Stimulated activated CD8-positive, alpha-beta memory T cell treated with anti-CD3 and anti-CD28 coated beads, Interleukin-12 subunit alpha, Interleukin-12 subunit beta, amount 100 ng/mL, for 1 hour (primary cell): ENCODE measurements at places on chromosomes 4 and X.

GRCh38 chr4:15902746-15903145 lies 35.8 kb downstream of the FGFBP1 start:
- DNase-seq = no peak

- DNase-seq = no peak
Measured at GRCh38 chr4:47721892-47722575, 115.8 kb downstream of the CORIN start.

- no peak for DNase-seq
Measured at GRCh38 chrX:19776753-19777152, 110.6 kb downstream of the SH3KBP1 start.

DNA sequence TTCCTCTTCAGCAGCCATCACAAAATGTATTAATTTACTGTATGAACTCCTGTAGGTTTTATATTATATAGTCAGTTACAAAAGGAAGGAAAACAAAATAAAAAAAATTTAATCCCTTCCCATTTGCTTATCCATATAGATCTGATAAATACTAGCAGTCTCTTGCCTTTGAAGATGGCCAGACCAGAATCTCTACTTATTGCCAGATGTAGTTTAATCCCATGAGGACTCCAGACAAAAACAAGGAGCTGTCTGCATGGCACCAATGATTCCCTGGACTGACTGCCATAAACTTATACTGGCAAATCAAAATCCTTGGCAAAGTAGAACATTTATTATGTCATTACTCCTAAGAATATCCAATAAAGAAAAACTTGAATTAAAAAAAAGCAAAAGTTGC lies 223.3 kb upstream of the MAB21L2 start:
- DNase-seq = no peak

- DNase-seq = no peak
Measured at GRCh38 chr4:151804821-151805220, 44.0 kb upstream of the GATB start.

DNA sequence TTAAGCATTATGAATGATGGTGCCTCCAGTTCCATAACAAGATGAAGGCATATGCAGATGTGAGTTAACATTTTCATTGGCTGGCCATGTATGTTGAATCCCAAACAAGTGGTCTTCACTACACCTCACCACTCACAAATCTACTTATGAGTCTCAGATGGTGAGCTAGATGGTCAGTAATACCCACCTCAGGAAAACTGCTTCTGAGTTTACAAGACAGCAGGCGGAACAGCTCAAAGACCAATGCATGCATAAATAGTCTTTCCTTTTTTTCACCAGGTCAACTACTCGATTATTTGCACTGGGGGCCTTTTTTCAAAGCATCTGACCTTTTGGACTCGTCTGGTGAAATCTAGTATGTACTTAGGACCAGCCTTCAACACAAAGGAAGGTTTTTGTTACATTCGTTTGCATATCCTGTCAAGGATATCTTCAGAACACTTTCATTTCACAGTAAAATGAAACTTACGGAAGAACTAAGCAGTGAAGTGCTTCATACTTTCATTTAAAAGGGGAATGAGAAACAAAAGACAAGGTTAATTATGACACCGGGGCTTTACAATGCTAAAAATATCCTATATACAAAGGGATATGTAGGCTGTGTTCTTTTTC lies 23.1 kb upstream of the TLR7 start:
- DNase-seq = no peak

GRCh38 chr4:90174621-90175023 lies 47.4 kb downstream of the CCSER1 start:
- DNase-seq = no peak

- no peak for DNase-seq
Measured at GRCh38 chrX:15349046-15349445, 13.7 kb upstream of the PIGA start.

GRCh38 chrX:71098302-71098701 lies 2.7 kb downstream of the FOXO4 start:
- DNase-seq = peak; percentile 58

DNA sequence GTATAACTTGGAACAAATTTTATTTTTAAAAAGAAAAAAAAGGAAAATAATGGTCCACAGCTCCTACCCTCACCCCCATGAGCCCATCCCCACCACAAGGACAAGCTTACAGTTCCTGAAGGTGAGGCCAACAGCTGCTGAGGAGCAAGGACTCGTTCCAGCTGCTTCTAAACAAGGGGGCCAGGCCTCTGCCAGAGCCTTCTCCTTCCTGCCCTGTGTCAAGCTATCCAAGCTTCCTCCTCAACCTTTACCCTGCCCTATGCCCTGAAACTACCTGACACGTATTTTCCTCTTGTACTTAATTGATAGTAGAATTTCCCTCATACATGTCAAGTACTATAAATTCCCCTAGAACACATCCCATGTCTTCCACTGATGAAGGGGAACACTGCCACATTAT lies 8.8 kb downstream of the SH3D19 start:
- DNase-seq = no peak

- DNase-seq = no peak
Measured at GRCh38 chr4:152640058-152640921, 39.5 kb downstream of the TMEM154 start.

DNA sequence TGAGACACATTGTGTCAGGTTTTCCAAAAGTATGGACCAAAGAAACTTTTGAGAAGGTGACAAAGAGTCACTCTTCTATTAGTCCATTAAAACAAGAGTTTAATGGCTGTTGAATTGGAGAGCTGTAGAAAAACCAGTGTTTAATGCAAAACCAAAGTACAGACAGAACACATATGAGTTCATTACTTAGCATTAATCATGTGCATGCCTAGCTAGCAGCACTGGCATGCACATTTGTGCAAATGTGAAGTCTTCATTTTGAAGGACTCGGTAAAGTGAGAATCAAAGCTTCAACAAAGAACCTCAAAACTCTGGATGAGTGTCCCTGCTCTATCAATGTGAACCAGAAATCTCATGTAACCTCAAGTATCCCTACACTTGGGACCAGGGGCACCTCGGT lies 256.3 kb upstream of the PPARGC1A start:
- no peak for DNase-seq

- DNase-seq = no peak
Measured at GRCh38 chr4:139889264-139889663, 223.6 kb downstream of the MGST2 start.

- DNase-seq = no peak
Measured at GRCh38 chrX:37887347-37887746, 40.0 kb upstream of the DYNLT3 start.

GRCh38 chr4:40608628-40609027 lies 21.0 kb downstream of the RBM47 start:
- DNase-seq = no peak

DNA sequence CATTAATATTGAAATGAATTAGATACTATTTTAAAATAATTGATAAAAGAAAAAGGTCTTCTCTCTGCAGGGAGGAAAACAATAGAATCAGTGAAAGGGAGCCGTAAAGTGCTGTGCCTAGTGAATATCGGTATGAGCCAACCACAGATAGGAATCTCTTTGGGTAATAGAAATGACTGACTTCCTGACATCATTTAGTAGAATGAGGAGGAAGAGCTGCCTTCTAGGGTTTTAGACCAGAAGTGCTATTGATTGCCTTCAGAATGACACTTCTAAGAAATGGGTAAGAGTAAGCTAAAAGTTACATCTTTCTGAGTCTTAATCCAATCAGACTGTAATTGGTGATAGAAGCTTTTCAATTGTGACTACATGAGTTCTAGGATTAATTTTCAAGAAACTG lies 134.0 kb upstream of the MAP9 start:
- DNase-seq = no peak

DNA sequence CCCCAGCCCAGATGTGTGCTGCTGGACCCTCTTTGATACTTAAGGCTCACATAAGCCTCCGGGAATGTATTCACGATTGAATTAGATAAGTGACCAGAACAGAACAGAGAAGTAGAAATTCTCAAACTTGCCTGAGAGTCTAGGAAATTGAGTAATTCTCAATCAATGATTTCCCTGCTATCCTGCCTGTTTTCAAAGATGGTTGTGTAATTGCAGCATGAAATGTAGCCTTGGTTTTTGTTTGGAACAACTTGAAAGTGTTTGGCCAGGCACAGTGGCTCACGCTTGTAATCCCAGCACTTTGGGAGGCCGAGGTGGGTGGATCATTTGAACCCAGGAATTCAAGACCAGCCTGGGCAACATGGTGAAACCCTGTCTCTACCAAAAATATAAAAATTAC lies 41.2 kb downstream of the TNIP2 start:
- DNase-seq = no peak

DNA sequence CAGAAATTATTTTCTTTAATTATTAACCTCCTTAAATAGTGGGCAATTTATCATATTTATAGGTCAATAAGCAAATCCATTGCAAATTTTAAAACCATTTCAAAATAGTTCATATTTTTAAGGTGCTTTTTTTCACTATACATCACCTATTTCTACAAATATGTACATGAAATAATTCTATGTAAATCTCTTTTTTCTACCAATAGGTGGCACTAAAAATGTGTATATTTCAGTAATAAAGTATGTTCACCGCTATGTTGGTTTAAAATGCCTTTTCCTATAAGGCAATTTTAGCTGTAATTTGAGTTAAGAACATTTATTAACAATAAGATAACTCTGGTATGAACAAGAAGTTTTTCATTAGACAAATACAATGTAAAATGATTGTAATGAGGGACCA lies 672.2 kb downstream of the KCTD8 start:
- no peak for DNase-seq

DNA sequence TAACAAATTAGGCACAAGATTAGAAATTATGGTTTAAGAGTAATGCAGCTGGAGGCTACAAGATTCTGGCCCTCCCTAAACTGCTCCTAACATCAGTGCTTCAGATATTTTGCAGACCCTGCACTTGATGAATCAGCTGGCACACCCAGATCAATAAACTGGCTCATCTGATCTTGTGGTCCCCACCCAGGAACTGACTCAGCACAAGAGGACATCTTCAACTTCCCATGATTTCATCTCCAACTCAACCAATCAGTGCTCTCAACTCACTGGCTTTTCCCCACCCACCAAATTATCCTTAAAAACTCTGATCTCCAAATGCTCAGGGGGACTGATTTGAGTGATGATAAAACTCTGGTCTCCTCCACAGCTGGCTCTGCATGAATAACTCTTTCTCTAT lies 21.7 kb upstream of the TMEM33 start:
- DNase-seq = no peak
